ENCODE measurements at places on chromosomes 6 and 20. TPM values are rescaled to one million over a fixed set of nuclear protein-coding genes. Genes with fewer than 3 reads are reported as not detected.

SIRPB1 gene
- not detected for total RNA-seq

CTCFL gene
- not detected for total RNA-seq

TFAP2D gene
- not detected for total RNA-seq

LAMP5 gene
- total RNA-seq = not detected

MUC22 gene
- total RNA-seq = not detected

C6orf163 gene
- 0.54 TPM for total RNA-seq

NRSN1 gene
- total RNA-seq = not detected

OR2B6 gene
- not detected for total RNA-seq

DSE gene
- total RNA-seq = 102 TPM

GPR6 gene
- not detected for total RNA-seq

TCF21 gene
- total RNA-seq = not detected

KCNK15 gene
- total RNA-seq = 0.34 TPM

REM1 gene
- total RNA-seq = not detected

C2 gene
- not detected for total RNA-seq

CST4 gene
- not detected for total RNA-seq

RBM24 gene
- 32.9 TPM for total RNA-seq

DNA sequence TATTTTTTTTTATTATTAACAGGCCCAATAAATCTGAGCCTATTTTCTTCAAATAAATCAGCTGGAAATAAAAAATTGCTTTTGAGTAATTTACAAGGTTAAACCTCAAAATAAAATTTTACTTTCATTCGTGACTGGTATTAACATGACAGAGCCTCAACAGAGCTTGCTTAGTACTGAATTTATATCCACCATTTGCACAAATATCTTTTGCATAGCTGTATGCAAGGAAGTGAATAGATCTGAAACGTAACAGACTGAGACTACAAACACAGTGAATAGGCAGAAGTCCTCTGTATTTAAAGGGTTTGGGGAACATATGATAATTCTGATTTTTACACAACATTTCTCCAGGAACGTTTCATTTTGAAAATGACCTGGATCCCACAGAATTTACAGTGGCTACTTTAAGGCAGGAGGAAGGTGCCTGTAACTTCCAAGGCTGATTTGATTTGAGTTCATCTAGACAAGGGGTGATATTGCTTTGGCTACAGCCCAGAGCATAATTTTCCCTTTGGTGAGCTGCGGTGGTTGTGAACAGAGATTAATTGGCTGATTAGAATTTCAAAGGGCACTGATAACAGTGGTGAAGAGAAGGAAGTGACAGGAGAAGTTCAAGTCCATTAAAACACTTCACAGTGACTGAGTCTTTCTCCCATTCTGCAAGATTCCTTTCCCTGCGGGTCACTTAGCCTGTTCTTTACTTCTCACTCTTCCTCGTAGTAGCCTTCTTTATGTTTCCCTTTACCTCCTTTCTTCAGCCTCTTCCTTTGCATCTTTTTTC, 121.2 kb upstream of the SASH1 start:
- no peak for DNase-seq

- no peak for DNase-seq
These were observed 2.0 kb downstream of the ZNF318 start for GRCh38 chr6:43367245-43367984.

GRCh38 chr6:35203680-35204079, 10.1 kb upstream of the SCUBE3 start:
- no peak for DNase-seq

- DNase-seq = no peak
These were observed 19.7 kb upstream of the MRPS18A start for GRCh38 chr6:43707269-43707668.

- DNase-seq = no peak
These were observed 102.2 kb upstream of the EXOC2 start for GRCh38 chr6:795046-795685.

DNA sequence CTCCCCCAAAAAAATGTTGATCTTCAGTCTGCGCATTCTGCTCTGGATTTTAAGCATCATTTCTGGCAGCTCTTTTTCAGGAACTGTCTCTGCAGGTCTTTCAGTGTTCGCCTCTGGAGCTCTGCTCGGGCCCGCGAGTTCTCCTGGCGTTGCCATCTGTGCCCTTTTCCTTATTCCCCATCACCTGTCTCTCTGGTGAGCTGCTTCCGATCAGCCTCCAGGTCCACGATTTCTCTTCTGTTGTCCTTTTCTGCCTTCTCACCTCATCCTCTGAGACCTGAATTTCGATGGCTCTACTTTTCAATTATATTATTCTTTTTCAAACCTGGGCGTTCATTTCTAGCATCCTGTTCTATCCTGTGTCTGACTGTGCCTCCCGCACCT, 590 bp upstream of the MAP1LC3A start:
- DNase-seq = no peak

- DNase-seq = no peak
These were observed 621.9 kb upstream of the GJE1 start for GRCh38 chr6:141510803-141511202.

DNA sequence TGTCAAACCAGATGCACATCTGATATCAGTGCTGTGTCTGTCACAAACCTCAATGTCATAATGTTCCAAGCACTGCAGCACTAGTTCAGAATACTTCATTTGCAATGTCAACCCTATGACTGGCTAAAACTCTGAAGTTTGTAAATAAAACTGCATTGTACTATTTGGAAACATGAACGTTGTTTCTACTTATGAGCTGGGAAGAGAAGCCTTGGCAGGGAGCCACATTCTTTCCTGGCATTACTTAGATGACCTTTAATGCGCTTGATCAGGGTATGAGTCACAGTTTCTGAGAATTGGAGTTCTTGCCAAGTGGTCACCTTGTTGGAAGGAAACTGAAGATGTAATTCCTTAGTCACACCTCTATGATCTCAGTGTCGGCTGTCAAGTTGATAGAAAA, 664.8 kb upstream of the MMS22L start:
- DNase-seq = no peak

- DNase-seq = no peak
These were observed 224.8 kb upstream of the MAP3K7 start for GRCh38 chr6:90811596-90812226.

GRCh38 chr6:73604461-73604860, 49.3 kb downstream of the SLC17A5 start:
- no peak for DNase-seq

DNA sequence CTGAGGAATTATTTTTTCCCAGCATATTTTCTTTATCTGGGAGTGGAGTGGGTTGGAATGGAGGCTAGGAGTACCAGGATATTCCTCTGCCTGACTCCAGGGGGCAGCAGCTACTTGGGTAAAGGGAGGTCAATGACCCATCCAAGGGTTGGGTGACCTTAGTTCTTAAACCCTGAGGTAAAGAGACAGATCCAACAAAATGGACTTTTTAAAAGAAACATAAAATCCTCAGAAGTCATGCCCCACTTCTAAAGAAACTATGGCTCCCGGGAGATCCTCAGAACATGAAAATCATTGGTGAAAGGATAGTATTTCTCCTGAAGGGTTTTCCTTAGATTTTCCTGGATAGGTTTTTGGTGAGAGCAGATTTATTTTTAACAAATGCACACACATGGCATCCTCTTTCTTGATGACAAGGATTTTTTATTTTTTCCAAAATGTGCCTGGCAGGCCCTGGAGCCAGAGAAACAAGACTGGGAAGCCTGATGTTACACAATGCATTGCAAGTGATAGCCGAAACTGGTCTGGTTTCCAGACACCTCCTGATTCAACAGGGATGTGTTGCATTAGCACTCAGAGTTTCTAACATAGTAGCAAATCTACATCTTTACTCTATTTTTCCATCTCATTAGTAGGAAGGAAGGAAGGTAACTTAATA, 240.9 kb upstream of the BTBD3 start:
- DNase-seq = peak; percentile 26

GRCh38 chr6:137601471-137601870, 107.3 kb upstream of the OLIG3 start:
- no peak for DNase-seq

GRCh38 chr6:112203577-112204349, 50.6 kb downstream of the LAMA4 start:
- peak; percentile 88 for DNase-seq

GRCh38 chr20:43710370-43711044, 16.3 kb downstream of the GTSF1L start:
- no peak for DNase-seq

DNA sequence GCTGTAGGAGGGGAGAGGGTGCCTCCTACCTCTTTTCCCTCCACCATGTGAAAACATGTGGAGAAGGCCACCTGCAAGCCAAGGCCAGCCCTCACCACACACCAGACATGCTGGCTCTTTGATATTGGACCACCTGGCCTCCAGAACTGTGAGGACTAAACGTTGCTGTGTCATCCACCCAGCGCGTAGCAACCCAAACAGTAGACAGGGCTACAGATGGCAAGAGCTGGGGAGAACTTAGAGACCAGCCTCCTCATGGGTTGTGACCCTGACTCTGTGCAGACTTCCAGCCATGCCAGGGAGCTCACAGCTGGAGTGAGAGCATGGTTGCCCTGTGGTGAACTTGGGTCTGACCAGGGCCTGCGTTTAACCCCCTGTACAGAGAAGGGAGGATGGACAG, 195.9 kb upstream of the CST7 start:
- no peak for DNase-seq

DNA sequence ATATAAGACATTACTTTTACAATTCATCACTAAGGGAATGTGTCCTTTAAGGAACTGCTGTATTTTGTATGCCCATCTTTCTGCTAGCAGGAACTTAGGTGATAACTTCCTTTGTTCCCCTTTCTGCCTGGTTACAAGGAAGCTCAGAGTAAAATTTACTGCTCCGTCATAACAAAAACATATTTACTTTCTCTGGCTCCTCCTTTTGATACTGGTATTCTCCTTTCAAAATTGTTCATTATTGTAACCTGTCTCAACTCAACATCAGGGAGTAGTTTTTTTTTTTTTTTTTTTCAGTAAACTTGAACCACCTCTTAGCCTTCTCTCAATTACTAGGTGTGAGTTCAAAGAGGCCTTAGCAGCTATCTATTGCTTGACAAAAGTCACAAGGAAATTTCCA, 37.1 kb downstream of the RIPOR2 start:
- DNase-seq = no peak

- no peak for DNase-seq
These were observed 39.8 kb upstream of the NAA20 start for GRCh38 chr20:19977373-19977770.

DNA sequence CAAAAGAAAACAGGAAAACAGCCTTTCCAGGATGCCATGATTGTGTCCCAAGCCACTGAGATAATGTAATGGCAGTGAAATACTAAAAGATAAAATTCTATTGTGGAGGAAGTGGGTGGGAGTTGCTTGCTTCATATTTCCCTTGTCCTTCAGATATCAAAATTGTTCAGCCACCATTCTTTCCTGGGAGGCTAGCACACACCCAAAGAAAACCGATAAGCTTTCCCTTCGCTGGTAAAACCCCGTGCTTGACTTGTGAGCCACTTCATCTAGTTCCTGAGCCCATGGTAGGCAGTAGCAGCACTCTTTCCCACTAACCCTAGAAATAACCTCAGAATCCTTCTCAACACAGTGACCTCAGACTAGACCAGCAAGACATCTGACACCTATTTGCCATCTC, 357.4 kb upstream of the PLCB4 start:
- DNase-seq = no peak

GRCh38 chr6:154125421-154125820, 86.4 kb downstream of the OPRM1 start:
- no peak for DNase-seq

GRCh38 chr6:55474382-55474781, 104.6 kb downstream of the HMGCLL1 start:
- no peak for DNase-seq

- no peak for DNase-seq
These were observed 67.2 kb downstream of the PLCG1 start for GRCh38 chr20:41204304-41205265.

DNA sequence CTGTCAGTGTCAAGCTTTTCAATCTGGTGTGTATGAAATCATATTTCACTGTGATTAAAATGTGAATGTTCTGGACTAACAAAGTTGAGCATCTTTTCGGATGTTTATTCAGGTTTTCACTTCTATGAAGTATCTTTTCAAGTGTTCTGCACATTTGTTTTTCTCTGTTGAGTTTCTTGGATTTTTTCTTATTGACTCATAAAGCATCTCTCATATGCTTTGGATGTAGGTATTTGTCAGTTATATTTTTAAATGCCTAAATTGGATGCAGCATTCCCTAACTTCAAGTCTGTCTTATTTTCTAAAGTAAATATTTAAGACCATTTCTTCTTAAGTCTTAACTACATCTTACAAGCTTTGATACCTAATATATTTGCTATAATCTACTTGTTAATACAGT, 398.0 kb downstream of the PLCB1 start:
- DNase-seq = peak; percentile 15

GRCh38 chr6:11353921-11354389, 121.5 kb upstream of the NEDD9 start:
- no peak for DNase-seq

GRCh38 chr6:13141387-13141786, 186.9 kb downstream of the TBC1D7 start:
- DNase-seq = no peak

DNA sequence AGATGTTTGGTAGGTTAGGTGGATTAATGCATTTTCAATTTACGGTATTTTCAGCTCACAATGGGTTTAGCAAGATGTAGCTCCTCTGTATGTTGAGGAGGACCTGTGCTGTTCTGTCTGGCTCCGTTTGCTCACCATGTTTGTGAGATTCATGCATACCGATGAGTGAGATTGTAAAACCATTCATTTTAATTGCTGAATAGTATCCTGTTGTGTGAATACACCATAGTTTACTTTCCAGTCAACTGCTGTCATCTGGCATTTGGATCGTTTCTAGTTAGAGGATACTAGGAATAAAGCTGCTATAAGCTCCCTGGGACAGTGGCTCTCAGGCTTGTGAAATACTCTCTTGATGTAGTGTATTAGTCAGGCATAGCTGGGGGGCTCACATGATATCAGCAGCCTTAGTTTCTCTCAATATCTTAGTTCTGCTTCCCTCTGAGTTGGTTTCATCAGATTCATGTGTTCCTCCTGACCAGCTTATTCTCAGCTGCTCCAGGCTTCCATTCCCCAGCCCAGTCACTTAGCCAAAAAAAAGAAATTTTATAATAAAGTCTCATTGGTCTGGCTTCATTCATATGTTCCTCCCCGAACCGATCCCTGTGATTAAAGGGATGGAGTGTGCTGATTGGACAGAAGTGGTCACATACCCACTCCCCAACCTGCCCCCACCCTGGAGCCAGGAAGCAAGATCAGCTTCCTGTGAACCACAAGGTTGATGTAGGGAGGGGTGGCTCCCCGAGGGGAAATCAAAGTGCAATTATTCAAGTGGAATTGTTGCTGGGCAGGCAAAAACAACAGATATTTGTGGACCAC, 10.9 kb upstream of the B4GALT5 start:
- peak; percentile 11 for DNase-seq

- peak; percentile 9 for DNase-seq
These were observed 61.6 kb downstream of the PLCB4 start for GRCh38 chr20:9130521-9130920.

Measured in HFFc6 (cell line).